ENCODE measurements at places on chromosomes 7 and 10. TPM values are rescaled to one million over a fixed set of nuclear protein-coding genes. Genes with fewer than 3 reads are reported as not detected.

DNA sequence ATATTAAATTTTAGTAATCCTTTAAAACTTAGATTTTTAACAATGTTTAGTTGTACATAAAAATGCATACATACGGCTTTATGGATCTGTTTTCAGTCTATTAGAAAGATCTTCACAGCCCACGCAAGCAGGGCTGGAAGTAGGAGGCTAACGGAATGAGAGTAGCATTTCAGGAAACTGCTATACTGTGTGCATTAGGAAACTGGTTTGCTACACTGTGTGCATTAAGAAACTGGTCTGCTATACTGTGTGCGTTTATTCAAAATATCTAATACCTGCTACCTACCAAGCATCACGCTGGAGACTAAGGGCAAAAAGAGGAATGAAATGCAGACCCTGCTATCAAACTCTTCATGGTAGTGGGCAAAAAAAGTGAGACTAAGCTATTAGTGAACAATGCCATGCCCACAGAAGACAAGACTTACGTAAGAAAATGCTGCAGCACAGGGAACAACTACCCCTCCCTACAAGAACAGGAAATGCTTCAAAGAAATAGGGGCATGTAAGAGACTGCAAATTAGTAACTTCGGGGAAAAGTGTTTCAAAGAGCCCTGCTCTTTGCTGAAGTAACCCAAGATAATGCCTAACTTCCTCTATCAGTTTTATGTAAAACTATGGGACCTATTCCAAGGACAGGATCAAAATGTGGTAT, 11.3 kb downstream of the RAB11FIP2 start:
- no peak for DNase-seq

GRCh38 chr10:94146313-94146712, 152.6 kb downstream of the PLCE1 start:
- DNase-seq = no peak

GRCh38 chr7:2833083-2833910, 10.8 kb downstream of the GNA12 start:
- no peak for DNase-seq

DNA sequence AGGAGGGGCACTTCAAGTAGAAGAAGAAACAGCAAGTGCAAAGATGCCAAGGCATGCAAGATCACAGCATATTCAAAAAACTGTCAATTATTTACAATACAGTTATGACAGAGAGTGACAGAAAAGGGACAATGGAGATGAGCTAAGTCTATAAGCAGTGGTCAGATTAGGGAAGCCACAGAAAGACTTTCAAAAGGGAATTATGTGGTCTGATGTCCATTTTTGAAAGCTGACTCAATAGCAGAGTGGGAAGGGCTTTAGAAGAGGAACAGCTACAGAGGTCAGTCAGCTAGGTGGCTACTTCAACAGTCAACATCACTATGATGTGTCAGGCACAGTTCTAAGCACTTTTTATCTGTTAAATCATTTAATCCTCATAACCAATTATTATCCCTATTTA, 45.2 kb upstream of the SPOCK2 start:
- no peak for DNase-seq

GRCh38 chr7:106466867-106467266, 182.1 kb upstream of the NAMPT start:
- no peak for DNase-seq

GRCh38 chr7:18200266-18200665, 172.6 kb upstream of the PRPS1L1 start:
- no peak for DNase-seq

GRCh38 chr10:44478040-44478439, 93.1 kb upstream of the CXCL12 start:
- DNase-seq = no peak

DNA sequence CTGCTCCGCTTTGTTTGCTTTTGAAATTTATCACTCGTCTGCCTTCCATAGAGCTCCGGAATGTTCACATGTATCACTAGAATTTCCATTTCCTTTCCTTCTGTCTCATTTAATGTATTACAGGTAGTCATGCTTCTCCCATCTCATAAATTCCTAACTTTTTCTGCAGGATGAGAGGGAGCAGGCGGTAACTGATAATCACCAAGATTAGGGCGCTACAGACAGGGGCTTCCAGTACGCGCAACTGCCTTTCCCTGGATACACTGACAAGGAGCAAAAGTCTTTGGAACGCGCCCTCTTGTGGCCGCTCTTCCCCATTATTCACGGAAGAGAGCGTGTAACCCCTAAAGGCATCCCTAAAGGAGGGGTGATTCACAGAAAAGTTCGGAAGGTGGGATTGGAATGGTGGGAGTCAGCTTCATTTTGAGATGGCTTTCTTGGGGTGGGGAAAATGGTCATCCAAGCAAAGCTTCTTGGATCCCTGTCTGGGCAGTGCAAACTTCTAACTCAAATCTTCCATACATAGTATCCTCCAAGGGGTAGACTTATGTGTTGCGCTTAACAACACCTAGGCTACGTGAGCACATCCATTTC, 6.5 kb downstream of the INHBA start:
- DNase-seq = no peak

DNA sequence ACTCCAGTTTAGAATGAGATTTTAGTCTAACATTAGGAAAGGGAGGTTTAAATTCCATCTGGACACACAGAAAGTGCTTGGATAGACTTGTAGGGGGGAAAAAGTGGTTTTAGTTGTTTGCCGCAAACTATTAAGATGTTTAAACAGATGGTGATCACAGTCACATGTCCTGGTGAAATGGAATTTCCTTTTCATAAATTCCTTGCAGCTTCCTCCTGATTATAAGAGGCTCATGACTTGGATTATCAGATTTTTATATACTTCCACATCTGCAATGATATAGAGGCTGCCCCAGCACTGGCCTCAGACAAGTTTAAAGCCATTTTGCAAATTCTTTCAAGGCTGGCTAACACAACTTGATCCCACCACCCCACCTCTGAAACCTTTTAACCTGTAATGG, 106.4 kb upstream of the ARMC3 start:
- DNase-seq = no peak

DNA sequence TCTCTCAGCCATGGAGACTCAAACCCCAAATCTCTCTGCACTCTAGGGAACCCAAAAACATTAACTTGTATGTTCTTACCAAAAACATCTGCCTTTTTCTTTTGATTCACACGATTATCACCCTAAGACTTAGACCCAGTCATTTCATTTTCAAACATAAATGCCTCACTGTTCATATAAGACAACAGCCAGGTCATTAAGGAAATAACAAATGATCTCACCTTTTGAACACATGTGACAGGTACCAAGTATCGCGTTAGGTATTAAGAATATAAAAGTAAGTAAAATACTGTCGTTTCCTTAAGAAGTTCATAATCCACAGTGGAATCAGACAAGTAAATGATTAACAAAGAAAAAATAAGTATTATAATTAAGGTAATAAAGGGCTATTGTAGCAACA, 8.8 kb downstream of the TM9SF3 start:
- no peak for DNase-seq

- DNase-seq = no peak
Measured at GRCh38 chr10:132449811-132450181, 52.8 kb downstream of the PWWP2B start.

GRCh38 chr7:126690104-126690503, 562.6 kb downstream of the GRM8 start:
- no peak for DNase-seq

DNA sequence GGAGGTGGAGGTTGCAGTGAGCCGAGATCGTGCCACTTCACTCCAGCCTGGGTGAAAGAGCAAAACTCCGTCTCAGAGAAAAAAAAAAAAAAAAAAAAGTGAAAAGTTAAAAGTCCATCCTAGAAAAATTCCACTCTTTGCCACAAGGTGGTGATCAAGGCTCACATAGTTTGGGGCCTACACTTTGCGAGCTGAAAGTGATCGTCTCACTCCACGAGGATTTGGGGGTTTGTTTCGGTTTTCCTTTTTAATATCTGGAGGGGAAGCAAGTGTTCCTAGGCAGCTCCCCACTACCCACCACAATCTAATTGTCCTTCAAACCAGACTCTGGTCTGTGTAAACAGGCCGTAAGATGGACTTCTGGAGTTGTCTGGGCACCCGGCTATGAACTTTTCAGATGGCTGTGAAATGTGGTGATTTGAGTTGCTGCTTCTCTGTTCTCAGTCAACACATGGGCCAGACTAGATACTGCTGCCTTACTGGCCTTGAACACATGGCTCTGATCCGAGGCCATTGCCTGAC, 27.1 kb downstream of the PRLHR start:
- peak; percentile 40 for DNase-seq

- DNase-seq = peak; percentile 16
Measured at GRCh38 chr7:135512135-135512887, 2.4 kb upstream of the CNOT4 start.

DNA sequence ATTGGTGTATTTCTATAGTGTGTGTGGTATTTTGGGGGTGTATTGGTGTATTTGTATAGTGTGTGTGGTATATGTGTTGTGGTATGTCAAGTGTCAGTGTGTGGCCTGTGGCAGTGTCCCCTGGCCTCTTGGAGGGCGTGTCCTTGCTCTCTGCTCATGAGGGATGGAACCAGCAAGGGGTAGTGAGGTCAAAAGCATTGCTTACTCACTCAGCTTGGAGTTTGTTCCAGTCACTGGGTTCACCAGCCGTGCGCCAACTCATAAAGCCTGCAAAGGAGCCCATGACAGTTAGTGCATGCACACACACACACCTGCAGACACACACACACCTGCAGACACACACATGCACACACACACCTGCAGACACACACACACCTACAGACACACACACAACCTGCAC, 4.3 kb upstream of the TRPV6 start:
- DNase-seq = no peak

- DNase-seq = no peak
Measured at GRCh38 chr7:50697748-50698147, 84.9 kb downstream of the GRB10 start.

DNA sequence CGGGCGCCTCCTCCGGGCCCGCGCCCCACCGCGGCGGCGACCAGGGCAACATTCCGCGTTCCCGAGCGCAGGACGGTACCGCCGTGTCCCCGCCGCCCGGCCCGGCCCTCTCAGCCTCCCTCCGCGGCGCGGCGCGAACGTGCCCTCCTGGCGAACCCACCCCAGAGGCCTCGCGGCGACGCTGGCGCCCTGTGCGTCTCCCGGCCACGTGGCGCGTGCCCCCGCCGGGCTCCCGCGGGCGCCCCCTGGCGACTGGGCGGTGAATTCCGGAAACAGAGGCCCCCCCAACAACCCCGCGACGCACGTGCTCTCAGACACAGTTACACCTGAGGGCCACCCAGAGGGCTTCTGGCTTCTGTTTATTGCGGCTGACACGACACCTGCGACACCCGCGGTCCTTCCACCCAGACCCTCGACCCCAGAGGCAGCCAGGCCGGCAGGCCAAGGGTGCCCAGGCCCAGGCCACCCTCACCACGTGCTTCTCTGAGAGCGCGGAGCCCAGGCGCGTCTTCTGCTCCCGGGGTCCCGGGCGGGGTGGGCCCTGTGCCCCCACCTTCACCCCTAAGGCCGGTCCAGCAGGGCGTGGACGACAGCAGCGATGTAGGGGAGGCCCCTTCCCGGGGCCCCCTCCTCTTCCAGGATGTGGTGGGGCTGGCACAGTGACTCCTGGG, at the start of gene SAP25:
SAP25 (minus strand) TSS at position 210 of the 671 bp plus-strand sequence; CDS start at position 52, 158 bp downstream.
- DNase-seq = no peak

DNA sequence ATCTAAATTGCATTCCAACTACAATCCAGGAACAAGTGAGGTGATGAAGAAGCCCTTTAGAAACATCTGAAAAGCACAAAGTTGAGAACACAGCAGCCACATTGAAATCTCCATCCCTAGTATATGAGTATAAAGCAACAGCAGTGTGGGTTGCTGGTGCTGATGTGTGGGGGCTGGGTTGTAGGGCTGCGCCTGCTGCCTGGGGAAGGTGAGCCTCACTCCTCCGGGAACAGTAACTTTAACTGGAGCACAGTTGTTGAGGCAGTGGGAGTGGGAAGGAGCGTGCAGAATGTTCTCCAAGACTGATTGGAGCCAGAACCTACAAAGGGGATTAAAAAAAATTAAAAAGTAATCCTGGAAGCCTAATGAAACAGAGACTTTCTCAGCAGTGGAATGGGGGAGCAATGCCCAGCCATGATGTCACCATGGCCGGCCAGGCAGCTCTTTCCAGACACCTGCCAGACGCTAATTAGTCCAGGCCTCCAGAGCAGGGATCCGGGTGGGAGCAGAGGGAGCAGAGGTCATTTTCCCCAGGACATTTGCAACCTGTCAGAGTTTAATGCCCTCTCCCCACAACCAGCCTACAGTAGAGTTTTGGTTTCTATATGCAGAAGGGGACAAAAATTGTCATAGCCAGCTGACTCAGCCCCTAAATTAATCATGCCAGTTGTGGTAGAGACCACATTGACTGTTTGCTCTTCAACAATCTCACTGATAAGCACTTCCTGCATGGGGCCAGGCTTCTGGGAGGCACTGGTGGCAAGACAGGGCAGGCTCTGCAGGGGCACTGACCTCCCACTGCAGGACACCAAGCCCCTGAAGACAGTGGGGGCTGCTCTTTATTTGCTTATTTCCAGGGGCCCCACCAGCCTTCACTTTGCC, 133.0 kb upstream of the ZNF32 start:
- DNase-seq = no peak

- DNase-seq = no peak
Measured at GRCh38 chr7:32145911-32146310, 75.7 kb upstream of the PDE1C start.

- DNase-seq = no peak
Measured at GRCh38 chr10:28935061-28935460, 257.7 kb downstream of the BAMBI start.

DNA sequence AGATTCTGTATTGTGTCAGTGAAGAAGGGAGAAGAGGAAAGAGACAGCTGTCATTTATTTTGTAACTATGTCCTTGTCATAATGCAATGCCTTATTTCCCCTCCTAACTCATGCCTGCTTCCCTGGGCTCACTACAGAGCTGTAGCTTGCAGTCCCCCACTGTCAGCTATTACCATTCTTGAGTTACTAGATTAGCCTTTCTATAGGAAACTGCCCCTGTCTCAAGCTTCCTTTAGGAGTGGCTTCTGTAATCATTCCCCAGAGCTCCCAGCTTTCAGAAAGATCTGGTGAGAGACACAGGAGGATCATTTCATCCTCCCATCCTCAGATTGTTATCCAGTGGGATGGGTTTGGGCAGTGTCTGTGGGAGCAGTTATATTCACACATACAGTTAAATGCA, 32.4 kb upstream of the SMKR1 start:
- no peak for DNase-seq

DNA sequence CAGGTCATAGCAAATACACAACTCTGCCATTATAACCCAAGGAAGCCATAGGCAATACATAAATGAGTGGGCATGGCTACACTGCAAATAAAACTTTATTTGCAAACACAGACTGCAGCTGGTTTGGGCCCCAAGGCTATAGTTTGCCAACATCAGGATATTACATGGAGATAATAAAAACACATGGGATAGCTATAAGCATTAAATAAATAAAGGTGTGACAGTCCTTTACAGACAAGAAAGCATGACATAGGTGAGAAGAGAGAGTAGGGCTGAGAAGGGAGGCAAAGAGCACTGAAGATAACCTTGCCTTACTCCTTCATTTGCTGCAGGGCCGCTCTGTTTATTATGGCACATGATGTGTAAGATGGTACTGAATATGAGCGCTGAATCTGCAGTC, 135.1 kb upstream of the GHITM start:
- no peak for DNase-seq

- DNase-seq = no peak
Measured at GRCh38 chr7:151249732-151250072, 1.2 kb upstream of the SMARCD3 start.

The MACC1 gene
- total RNA-seq = not detected

The C7orf57 gene
- 0.31 TPM for total RNA-seq

The NRCAM gene
- total RNA-seq = 0.21 TPM

The AGAP9 gene
- total RNA-seq = 9.5 TPM

The OR2A42 gene
- not detected for total RNA-seq

The HTR7 gene
- total RNA-seq = not detected

The SRGN gene
- total RNA-seq = 1,242 TPM

The NPFFR1 gene
- not detected for total RNA-seq

The IRF5 gene
- total RNA-seq = 21.2 TPM

The ERVW-1 gene
- not detected for total RNA-seq
